ENCODE measurements at places on chromosomes 3 and 15.

- DNase-seq, result no peak
Observed at GRCh38 chr3:194103505-194103904, 32.4 kb upstream of the HES1 start.

DNA sequence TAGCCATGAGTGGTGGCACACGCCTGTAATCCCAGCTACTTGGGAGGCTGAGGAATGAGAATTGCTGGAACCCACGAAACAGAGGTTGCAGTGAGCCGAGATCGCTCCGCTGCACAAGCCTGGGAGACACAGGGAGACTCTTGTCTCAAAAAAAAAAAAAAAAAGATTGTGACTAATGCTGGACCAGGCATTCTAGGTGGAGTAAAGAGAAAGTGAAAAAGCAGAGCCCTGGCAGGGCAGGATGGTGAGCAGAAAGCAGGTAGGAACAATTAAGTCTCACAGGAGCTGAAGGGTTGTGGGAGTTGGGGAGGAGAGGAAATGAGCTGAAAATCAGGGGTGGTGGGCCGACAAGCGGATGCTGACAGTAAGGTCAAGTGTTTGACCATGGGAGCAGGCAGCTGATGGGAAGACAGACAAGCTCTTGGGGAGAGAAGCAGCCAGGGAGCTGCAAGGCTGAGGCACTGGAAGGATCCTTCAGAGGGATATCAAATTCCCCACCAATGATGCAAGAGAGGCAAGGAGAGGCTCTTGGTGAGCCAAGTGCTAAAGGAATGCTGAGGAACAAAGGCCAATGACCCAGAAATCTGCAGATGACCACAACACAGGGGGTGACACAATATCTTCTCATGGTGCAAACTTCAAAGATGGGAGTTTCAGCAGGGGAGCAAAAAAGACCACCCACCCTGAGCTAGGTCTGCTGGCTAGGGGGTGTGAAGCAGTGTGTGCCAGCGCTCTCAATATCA lies 251.1 kb downstream of the ULK4 start:
- no peak for DNase-seq

DNA sequence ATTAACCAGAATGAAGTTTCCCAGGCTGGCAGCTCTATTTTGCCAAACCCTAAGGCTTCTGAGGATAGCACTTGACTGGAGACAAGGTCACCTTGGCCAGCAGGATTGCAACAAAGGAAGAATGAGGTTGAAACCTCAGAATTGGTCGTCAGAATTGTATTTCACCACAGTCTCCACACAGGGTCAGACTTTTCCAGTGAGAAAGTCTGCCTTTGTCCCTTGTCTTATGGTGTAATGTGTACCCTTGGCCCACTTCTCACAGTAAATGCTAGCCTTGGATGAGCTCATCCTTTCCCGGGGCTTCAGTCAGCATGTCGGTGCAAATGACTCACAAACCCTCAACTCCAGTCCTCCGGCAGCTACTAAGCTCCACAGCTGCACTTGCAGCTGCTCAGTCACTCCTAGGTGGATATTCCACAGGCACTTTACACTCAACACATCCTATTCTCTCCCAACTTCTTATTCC lies 19.7 kb downstream of the SSR3 start:
- DNase-seq, result peak; percentile 95

- no peak for DNase-seq
Observed at GRCh38 chr3:46711760-46712159, 5.9 kb downstream of the PRSS50 start.

DNA sequence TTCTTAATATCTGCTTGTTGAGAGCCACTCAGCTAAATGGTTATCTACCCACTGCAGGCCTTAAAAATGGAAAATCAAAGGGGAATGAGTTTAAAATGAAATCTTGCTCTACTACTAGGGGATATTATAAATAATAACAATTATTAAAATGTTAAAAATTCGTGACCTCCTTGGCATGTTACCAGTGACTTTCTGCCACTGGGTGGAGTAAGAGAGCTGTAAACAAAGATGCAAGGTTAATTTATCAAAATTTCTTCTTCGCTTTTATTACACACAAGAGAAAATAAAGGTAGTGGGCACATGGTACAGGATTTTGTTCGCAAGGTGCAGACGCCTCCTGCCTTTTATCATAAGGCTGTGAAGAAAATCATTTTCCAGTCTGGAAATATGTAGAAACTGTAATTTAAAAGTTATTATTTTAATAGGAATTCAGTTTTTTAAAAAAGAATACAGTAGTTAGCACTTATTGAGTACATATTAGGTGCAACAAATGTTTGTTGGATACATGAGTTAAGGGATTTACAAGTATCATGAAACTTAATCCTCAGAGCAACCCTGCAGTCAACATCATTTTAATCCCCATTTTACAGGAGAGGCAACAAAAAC lies 272.6 kb downstream of the SUCLG2 start:
- DNase-seq, result peak; percentile 30

DNA sequence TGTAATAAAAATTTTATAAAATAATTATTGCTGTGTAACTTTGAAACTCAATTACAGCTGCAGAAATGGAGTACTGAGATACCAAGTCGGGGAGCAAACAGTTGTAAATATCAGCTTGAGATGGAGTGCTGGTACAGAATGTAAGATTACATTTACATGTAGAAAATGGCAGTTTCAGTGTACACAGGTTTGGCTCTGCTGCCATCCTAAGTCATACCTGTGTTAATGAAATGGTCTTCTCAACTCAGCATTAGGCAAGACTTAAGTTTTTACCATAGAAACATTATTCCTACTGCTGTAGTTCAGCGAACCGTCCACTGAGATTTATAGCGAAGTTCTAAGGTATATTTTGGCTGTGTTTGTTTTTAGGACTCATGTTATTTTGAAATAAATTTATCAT lies 110.1 kb upstream of the TBL1XR1 start:
- DNase-seq, result no peak

DNA sequence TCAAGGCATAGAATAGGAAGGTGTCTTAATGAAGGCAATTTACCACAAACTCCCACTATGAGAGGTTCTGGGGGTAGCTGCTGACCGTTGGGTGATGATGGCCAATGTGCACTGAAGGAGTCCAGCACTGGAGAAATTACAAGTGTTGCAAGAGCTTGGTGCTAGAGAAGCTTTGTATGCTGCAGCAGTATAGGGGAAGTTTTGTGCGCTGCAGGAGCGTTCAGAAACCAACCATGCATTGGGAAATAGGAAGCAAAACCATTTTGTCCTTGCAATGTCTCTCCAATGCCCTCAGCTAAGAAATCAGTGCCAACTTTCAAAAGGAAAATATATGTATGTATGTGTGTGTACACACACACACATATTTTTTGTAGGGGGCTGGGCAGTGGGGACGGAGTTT lies 441.6 kb upstream of the NAALADL2 start:
- peak; percentile 79 for DNase-seq

GRCh38 chr15:35174948-35175347 lies 89.9 kb upstream of the NANOGP8 start:
- no peak for DNase-seq

Measured in inflammatory macrophage treated with lipopolysaccharide for 4 hours (primary cell).